ENCODE measurements at places on chromosomes 13 and 19. TPM values are rescaled to one million over a fixed set of nuclear protein-coding genes. Genes with fewer than 3 reads are reported as not detected.

GRCh38 chr13:95243207-95243606 is 58.0 kb downstream of the ABCC4 start:
- no peak for DNase-seq

GRCh38 chr13:41596190-41596589 is 138.8 kb downstream of the RGCC start:
- DNase-seq, result no peak

DNA sequence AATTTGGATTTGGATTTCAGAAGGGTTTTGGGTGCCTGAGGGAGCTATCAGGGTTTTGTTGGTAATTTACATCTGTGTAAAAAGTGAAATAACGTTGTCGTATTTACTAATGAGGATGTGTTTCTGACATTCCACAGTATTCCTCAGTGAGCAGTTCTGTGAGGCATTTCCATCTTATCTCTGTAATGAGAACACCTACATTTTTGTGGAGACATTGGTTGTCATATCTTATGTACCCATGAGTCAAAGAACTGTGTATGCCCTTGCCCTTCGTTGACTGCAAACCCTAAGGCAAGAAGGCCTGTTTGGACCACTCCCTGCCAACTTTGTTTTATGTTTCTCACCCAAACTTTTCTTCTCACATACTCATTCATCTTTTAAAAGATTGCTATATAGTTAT is 14.2 kb upstream of the IL17D start:
- DNase-seq, result no peak

DNA sequence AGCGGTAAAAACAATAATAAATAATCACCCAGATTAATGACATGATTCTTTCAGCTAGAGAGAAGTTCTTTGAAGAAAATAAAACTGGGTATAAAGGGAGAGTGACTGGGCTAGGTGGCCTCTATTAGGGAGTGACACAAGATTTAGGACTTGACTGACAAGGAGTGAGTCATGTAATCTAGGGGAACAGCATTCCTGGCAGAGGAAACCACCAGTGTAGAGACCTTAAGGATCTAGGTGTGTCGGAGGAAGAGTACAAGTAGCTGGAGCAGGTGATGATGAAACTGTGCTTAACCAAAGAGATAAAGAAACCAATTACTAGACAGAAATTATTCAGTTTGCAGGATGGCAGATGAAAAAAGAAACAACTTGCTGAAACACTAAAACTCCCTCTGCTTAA is 248.0 kb downstream of the RFC3 start:
- no peak for DNase-seq

Gene RASGRP4
- polyA plus RNA-seq, result 0.80 TPM

Gene MCEMP1
- 0.28 TPM for polyA plus RNA-seq

All from kidney (tissue), 22 donors.